ENCODE measurements at places on chromosomes 6 and 20. TPM values are rescaled to one million over a fixed set of nuclear protein-coding genes. Genes with fewer than 3 reads are reported as not detected.

The PRSS35 gene
- not detected for total RNA-seq

The SAMD3 gene
- 2.5 TPM for total RNA-seq

The NANP gene
- 10.0 TPM for total RNA-seq

The METTL24 gene
- total RNA-seq = not detected

The NDUFAF4 gene
- 71.8 TPM for total RNA-seq

The WASF1 gene
- 1.2 TPM for total RNA-seq

The PET117 gene
- total RNA-seq = 18.5 TPM

The OPN5 gene
- not detected for total RNA-seq

The SLC32A1 gene
- not detected for total RNA-seq

The SLC22A23 gene
- total RNA-seq = 0.12 TPM
